ENCODE measurements at places on chromosomes 4 and X. TPM values are rescaled to one million over a fixed set of nuclear protein-coding genes. Genes with fewer than 3 reads are reported as not detected.

Gene GUCY1B1
- 1.1 TPM for total RNA-seq

DNA sequence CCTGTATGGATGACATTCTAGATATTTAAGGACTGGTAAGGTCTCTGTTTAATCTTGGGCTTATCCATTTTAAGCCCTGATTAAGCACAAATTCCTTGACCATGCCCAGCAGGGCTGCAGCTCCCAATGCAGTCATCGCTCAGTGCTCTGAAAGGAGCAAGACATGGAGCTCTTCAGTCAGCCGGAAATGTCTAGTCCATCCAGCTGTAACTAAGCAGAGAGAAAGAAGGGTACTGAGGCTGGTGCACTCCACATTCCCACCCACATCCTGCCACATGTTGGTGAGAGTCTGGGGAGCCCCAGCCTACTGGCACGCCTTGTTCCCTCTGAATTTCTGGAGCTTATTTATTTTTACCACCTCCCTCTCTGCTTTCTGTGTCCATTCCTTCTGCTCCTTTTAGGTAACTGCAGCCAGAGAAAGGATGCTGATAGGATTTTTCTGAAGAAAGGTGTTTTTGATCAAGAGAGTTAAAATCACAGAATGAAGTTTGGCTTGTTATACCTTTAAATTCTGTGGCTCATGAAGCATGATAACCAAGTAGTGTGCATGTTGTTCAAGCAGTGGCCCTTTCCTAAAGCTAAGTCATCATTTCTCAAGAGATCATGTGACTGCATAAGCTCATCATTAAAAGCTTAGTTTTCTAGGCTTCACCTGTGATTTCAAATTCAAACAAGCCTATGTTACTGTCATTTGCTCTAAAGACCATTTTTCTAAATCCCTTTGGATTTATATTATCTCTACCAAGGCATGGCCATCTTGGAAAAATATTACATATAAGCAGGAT is 74.0 kb downstream of the GALNT7 start:
- no peak for DNase-seq

Gene SPANXN4
- not detected for total RNA-seq

DNA sequence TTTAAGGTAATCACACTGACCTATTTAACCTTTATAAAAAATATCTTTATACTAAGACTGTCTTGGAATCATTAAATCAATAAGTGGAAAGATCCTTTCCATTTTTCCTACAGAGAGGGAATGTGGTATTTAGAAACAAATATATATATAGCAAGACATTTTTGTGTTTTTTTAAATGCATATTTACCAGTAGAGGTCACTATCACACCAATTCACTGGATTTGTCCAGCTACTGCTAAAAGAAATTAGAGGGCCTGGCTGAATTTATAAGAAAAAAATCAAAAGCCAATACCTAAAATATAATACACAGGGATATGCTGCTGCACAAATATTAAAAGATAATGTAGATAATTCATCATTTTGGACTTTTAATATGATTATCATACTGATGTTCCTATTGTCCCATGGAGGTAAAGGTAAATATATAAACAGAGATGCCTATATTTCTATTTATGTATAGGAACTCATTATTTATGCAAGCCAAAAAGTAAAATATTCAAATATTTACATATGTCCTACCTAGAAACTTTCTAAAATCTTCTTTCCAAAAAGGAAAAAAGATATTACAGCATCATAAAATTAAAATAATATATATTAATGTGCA is 69.5 kb downstream of the PDE5A start:
- DNase-seq = peak; percentile 85

Gene SMAD1
- 30.4 TPM for total RNA-seq

DNA sequence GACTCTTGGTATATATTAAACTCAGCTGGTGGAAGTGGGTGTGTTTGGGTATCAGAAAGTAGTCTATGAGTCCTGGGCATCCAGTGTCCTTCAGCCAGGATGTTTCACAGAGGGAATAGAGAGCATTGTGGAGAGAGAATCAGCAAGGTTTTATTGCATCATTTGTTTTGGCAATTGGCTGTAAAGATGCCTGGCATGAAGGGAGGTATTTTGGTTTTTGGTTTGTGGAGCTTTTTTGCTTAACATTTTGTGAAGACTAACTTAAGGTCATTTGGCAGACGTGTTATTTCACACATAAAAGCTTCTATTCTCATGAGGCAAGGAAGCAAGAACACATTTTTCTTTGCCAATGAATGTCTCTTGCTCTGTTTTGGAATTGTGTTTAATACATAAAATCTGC is 71.1 kb downstream of the DCLK2 start:
- DNase-seq = peak; percentile 51

Measured in osteoblast (primary cell).